ENCODE measurements at places on chromosomes 1 and 21.
A peak's percentile ranks its signal among the peaks of the same experiment; 100 is the strongest.

GRCh38 chr1:91804546-91805023 is 81.4 kb downstream of the TGFBR3 start:
- peak; percentile 95 for DNase-seq

DNA sequence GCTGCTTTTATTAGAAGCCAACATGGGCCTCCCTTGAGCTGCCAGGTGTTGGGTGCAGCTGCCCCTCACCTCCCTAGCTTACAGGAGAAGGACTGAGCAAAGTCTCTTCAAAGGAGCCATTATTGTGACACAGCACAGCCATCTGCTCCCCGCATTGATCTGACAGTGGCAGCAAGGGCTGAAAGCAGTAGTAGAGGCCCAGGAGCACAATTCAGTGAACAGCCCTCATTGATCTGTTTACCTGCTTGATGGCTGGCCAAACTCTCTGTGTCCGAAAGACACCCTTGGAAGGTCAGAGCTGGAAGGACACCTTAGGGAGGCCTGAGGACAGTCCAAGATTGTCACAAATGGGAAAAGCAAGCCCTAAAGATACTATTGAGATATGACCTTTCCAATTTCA is 14.5 kb downstream of the HMGB4 start:
- no peak for DNase-seq

GRCh38 chr1:91621907-91622306 is 121.3 kb downstream of the CDC7 start:
- no peak for DNase-seq

- no peak for DNase-seq
These were observed 175.7 kb downstream of the ZZZ3 start for GRCh38 chr1:77506771-77507170.

GRCh38 chr1:17045634-17046333 is 8.0 kb downstream of the SDHB start:
- peak; percentile 30 for DNase-seq

GRCh38 chr1:172700556-172700955 is 41.7 kb downstream of the FASLG start:
- no peak for DNase-seq

DNA sequence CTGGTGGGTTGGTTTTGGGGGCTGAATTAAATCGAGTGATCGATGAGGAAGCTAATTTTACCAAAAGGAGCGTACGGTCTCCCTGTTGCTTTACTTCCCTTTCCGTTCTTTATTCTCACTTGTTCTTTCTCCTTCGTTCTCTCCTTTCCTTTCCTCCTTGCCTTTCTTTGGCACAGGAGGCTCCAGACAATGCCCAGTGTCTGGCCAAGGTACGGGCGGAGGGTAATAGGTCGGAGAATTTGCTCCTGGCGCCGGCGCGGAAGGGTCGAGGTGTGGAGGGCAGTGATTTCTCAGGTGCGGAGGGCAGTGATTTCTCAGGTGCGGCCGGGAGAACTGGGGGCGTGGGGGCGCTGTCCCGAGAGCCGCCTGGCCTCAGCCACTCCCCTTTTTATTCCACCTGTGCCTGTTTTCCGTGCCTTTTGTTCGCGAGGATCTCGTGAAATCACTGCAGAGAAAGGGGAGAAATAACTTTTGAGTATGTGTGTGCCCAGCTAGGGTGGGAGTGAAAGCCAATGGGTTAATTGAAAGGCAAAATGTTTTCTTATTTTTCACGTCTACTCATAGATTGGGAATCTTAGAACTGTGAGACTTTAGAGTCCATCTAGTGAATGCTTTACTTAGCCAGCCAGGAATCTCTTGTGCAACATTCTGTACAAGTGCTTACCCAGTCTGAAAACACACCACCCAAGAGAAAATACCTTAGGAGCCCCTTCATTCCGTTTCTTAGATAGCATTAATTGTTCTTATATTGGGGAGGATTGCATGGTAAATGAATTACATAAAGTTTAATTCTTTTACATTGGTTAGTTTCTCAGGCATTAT is 1.3 kb downstream of the FNBP1L start:
- peak; percentile 47 for DNase-seq

DNA sequence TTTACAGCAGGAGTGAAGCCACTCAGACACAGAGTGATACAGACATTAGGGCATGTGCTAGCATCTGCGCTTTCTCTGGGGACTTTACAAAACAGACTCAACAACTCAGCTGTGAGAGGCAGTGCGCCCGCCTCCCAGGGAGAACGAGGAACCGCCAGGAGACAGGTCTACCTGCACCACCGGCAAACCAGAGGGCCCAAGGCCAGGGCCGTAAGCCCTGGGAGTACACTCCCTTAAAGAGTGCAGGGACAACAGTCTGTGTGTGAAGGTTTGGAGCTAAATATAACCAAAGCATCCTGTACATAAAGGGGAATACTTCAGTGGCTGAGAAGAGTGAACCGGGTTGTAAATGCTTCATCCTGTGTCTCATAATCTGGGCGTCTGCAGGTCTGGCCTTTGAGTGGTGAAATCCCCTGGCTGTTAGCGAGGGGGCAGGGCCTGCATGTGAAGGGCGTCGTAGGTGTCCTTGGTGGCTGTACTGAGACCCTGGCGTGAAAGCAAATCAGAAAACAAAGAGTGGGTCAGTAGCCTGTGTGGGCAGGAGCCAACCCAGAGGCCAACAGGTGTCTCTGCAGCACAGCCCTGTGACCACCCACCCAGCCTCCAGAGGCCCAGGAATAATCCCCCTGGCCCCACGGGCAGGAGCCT is 86.9 kb downstream of the CD247 start:
- DNase-seq = no peak

Data from foreskin keratinocyte (primary cell).